ENCODE measurements at places on chromosomes 6 and 20.

- DNase-seq = no peak
Measured at GRCh38 chr20:48923149-48923718, 1.7 kb downstream of the ARFGEF2 start.

- DNase-seq = no peak
Measured at GRCh38 chr6:52511572-52512151, 65.2 kb downstream of the TRAM2 start.

GRCh38 chr6:158665332-158665731, 15.5 kb downstream of the SYTL3 start:
- DNase-seq = no peak

DNA sequence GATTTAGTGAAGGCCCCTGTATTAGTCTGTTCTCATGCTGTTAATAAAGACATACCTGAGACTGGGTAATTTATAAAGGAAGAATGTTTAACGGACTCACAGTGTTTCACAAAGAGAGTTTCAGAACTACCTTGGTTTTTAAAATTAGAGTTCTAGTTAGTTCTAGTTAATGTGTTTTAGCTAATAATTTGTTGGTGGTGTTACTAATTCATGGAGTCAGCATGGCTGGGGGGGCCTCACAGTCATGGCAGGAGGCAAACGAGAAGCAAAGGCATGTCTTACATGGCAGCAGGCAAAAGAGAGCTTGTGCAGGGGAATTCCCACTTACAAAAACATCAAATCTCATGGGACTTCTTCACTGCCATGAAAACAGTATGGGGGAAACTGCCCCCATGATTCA, 12.0 kb upstream of the SLC17A3 start:
- DNase-seq = no peak

- DNase-seq = no peak
Measured at GRCh38 chr6:24490948-24491347, 1.6 kb upstream of the GPLD1 start.

All from activated CD4-positive, CD25-positive, alpha-beta regulatory T cell treated with anti-CD3 and anti-CD28 coated beads, Interleukin-2, amount 50 U/mL, for 72 hours (primary cell).